ENCODE measurements at places on chromosomes 12 and 14.

DNA sequence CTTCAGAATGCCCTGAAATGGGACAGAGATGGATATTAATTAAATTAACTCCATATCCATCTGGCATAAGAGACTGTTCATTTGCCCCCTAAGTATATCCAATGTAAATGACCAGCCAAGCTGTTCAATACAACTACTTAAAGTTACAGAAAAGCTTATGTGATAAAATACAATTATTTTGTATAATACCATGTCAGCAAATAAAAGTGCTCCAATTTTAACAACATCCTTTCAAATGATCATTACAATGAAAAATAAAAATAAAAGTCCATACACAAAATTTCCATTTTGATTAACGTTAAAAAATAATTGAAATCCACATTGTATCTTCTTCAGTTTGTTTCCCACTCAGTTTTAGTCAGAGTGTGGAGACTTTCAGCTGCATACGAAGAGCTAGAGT is 5.7 kb downstream of the CLEC6A start:
- no peak for DNase-seq

GRCh38 chr12:129298921-129299320 is 445.6 kb downstream of the GLT1D1 start:
- DNase-seq: no peak

- no peak for DNase-seq
Observed at GRCh38 chr12:87518036-87518435, 511.2 kb downstream of the C12orf50 start.

- no peak for DNase-seq
Observed at GRCh38 chr12:16329594-16329993, 17.9 kb upstream of the MGST1 start.

DNA sequence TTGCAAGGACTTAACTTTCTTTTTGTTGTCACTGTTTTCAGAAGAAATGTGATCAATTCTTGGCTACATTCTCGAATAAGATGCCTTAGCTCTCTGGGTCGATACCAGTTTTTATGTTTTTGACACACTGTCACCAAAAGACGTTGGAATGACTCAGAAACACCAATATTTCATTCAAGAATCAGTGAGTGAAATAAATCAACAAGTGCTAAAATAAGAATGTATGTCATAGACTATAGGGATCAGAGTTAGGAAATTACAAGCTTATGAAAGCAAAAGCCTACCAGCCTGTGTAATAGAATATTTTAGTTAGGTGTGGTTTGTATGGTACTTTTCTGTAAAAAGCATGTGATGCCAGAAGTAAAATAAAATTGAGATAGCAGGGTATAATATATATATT is 17.8 kb downstream of the PPHLN1 start:
- no peak for DNase-seq

DNA sequence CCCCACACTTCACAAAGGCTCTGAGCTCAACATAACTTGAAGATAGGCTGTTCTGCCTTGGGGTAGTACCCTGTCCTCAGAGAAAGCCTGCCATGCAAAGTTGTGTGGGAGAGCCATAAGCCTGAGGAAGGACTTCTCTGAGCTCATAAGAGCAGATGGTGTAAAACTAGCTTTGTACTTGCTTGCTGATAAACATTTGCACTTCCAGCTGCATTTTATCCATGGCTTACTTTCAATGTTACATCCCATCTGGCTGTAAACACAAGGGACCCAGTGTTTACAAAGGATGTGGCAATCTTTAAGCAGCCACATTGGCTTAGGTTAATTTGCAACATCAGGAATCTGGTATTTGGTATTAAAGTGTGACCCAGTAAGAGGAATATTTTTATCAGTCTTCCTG is 258.1 kb downstream of the IPO8 start:
- DNase-seq: peak; percentile 29

DNA sequence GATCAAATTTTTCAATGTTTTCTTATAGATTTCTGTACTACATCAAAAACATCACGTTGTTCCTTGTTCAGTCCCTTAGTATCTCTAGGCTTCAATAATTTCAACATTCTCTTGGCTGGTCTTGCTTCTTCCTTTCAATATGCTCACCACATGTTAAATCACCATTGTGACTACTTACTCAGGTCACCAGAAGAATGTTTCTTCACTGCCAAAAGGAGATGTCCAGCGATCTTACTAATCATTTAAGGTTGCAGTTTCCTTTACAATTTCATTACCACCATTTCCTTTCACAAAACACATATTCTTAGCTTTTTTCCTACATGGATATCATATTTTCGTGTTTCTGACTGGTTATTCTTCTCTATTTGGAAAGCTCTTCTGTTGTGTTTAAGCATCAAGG is 363.8 kb downstream of the NAV3 start:
- DNase-seq: peak; percentile 91

- no peak for DNase-seq
Observed at GRCh38 chr14:105072381-105072861, 7.2 kb upstream of the GPR132 start.

- no peak for DNase-seq
Observed at GRCh38 chr12:119241580-119242169, 62.9 kb downstream of the HSPB8 start.

DNA sequence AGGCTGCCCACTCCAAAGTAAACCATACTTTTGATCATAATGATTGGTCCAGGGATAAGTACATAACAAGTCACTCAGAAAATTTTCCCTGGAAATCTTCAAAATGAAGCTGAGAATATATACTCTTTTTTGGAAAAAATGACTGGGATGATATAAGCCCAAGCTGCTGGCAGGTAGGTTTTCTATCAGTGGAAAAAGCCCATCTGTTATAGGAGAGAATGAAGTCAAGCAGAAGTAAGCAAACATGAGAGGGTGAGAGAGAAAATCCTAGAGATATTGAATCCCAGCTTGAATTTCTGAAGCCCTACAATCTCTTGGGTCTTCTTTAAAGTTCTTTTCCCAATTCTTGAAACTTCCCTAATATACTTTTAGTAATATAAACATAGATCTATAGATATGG is 37.3 kb upstream of the ZDHHC17 start:
- DNase-seq: no peak

GRCh38 chr12:16350682-16351081 is 3.2 kb downstream of the MGST1 start:
- peak; percentile 82 for DNase-seq

- DNase-seq: no peak
Observed at GRCh38 chr12:50685641-50686040, 78.3 kb upstream of the ATF1 start.

DNA sequence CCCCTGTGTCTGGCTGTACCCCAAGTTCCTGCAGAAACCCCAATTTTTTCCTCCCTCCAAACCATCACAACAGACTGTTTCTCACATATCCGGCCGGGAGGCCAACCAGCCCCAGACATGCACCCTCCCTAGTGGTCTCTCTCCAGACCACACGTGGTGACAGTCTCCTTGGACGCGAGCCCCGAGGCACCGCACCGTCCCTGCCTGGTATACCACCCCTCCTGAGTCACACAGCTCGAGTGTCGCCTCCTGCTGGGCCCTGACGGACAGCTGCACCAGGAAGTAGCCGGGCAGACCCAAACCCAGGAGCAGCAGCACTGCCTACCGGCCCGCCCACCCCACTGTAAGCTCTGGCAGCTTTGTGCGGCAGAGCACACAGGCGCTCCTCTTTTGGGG is 97.4 kb downstream of the RFLNA start:
- DNase-seq: no peak

DNA sequence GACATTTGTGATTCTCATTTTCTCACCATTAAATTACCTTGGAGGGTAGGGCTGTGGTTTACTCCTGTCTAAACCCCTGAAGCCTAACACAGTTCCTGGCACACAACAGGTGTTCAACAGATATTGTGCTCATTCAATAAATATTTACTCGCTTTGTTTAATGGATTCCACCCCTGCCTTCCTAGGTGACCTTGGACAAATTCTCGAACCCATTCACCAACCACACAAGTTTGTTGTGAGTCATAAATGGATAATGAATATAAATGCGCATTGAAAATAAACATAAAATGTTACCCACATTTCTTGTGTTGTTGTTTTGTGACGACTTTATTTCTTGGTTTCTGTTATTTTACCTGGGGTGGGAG is 362 bp upstream of the TSFM start:
- DNase-seq: no peak

- DNase-seq: no peak
Observed at GRCh38 chr14:30243207-30243606, 315.6 kb upstream of the PRKD1 start.

GRCh38 chr12:109115758-109116610 is at the start of gene ACACB:
Gene ACACB (plus strand): TSS chr12:109116587. CDS start chr12:109139406, 22,819 bp downstream.
- no peak for DNase-seq

- no peak for DNase-seq
Observed at GRCh38 chr14:92994942-92995341, 72.0 kb downstream of the CHGA start.

- no peak for DNase-seq
Observed at GRCh38 chr14:89592961-89593360, 175.9 kb upstream of the FOXN3 start.

GRCh38 chr12:41910578-41911320 is 233.9 kb downstream of the GXYLT1 start:
- DNase-seq: no peak

DNA sequence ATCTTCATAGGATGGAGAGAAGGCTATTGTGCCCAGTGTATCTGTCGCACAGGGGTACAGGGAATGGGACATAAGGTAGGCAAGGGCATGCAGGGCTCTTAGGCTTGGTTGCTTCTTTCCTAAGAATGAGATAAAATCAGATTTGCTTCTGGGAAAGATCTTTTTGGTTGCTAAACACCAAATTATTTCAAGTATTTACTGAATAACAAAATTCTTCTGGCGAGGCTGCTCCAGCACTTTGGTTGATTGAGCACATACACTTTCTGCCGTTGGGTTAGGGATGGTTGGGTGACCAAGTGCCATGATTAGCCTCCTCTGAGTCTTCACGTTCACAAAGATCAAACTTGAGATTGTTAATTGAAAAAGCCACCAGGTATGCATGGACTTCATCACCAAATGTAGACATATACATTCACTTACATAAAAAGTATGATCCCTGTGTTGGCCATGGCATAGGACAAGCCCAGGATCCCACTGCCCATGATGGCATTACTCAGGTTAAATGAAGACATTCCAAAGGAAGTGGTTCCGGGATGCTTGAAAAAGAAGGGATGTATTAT is 38.2 kb downstream of the SLC38A4 start:
- no peak for DNase-seq

- no peak for DNase-seq
Observed at GRCh38 chr12:14135996-14136395, 154.6 kb upstream of the GRIN2B start.

DNA sequence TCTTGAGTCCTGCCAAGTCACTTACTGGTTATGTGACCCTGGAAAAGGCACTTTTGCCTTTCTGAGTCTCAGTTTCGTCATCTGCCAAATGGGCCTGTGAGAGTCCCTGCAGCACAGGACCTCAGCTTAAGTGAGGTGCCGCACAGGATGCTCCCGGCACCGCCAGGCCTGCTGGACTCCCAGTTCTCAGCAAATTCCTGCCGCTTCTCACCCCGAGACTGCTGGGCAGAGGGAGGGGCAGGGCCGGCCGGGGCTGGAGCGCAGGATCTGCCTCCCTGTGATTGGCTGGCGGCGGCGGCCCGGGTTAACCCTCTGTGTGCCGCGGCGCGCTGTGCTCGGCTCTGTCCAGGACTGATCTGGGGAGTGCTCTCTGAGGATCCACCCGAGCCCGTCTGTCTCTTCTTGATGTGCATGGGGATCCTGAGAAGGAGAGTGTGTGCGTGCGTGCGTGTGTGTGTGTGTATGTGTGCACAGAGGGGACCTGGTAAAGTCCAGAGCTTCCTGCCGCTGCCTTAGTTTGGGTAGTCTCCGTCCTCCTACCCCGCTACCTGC is 8.6 kb downstream of the SETD1B start:
- DNase-seq: no peak

DNA sequence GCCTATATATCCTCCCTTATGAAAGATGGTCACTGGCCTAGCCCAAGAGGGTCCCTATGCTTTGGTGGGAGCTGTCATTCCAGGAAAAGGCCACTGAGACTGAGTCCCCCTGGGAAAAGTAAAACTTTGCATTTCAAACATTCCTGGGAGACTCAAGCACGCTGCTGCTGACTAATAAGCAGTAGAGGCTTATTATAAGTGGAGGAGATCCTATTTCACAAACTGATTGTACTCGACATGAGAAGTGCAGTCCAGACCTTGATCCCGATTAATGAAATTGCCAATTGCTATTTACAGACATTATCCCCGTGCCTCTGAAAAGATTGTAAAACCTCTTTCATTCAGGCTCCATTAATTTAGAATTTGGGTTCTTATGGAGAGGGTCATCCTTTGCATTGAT is 96.6 kb downstream of the EMP1 start:
- DNase-seq: peak; percentile 20

DNA sequence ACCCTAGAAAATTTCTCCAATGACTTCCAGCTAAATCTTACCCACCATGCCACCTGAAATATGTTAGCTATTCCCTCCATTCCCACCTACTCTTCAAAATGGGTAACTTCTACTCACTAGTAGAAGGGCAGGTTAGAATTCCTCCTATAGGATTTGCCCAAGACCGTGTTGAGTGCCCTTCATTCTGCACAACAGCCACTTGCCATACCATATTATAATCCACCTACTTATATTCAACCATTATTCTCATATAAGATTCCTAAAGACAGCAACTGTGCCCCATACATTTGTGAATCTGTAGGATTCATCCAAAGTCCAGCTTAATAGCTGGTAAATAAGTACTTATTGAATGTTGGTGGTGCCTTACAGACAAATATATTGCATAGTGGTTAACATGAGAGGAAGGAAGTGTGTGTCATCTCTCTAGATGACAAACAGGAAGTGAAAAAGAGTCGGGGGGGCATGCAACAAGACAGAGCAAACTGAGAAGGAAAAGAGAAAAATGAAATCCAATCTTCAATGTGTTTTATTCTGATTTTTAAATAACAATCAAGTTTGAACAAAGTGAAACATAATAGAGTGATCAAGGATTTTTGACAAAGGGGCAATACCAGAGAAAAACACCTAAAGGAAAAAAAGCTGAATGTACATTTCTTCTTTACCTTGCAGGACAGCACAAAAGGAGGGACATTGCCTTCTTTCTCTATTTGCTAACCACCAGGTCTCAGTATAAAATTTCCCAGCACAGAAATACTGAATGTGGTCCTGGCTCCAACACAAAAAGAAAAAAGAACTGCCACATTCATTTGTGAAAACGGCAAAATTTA is 389.3 kb upstream of the USP15 start:
- DNase-seq: no peak

DNA sequence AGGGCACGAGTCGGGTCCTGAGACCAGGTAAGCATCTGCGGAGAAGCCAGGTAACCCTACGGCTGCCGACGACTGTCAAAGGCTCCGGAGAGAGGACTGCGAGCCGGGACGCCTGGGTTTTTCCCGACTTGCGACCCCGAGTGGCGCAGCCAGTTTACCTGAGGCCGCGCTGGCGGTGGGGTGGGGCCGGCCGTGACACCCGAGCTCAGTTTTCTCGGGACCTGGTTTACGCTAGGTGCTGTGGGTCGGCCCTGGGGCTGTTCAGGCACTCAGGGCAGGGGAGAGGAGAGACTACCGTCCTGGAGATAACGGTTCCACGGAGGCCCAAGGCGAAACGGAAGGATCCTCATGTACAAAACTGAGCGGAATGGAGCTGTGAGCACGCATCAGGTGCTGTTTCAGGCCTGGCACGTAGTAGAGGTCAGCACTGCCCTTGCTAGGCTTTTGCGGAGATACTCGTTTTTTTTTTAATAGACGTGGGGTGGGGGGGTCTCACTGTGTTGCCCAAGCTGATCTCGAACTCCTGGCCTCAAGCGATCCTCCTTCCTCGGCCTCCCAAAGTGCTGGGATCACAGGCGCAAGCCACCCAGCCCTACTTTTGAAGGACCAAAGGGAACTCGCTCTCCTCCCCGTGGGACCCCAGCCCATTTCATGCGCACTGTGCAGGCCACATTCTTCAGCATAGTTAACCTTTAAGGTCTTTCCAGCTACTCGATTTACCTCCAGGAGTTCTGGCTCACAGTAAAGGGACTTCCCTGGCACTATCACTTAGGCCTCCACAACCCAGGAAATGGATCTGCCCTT is 471 bp downstream of the MTRFR start:
- DNase-seq: no peak
